D721Med (cell line): ENCODE measurements at places on chromosomes 6 and 20.

DNA sequence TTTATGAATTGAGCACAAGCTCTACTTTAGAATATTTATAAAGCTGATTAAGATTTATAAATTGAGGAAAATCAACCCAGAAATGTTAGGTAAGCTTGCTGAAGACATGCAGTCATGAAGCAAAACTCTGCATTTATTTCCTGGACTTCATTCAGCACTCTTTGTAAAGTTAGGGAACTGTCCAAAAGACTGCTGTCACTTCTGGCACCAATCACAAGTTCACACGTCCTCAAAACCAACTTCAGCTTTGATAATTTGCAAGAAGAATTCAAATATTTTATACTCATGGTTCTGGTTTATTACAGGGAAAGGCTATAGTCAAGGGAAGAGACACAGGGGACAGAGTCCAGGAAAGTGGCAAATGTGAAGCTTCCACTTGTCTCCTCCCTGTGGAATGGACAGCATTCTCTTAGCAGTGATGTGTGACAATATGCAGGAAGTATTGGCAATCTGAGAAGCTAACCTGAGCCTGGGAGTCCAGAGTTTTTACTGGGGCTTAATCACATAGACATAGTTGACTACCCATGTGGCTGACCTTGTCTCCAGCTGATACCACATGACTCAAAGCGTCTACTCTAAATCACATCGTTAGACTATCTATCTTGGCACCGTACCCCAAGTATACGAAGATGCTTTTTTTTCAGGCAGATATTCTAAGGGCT, 85.4 kb downstream of the PPP1R14C start:
- DNase-seq, result no peak

GRCh38 chr6:106158816-106159215, 72.7 kb downstream of the PRDM1 start:
- no peak for DNase-seq

DNA sequence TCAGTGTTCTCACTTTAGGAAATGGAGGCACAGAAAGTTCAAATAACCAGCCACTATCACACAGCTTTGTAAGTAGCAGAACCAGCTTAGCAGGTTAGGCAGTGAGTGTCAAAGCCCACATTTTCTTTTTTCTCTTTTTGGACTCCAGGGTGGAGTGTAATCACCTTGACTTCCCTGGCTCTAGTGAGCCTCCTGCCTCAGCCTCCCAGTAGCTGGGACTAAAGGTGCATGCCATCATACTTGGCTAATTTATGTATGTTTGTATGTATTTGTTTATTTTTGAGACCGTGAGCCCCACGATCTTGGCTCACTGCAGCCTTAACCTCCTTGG, 7.8 kb upstream of the NCOA3 start:
- no peak for DNase-seq

- no peak for DNase-seq
These were observed 47.3 kb downstream of the ATP9A start for GRCh38 chr20:51720854-51721253.

DNA sequence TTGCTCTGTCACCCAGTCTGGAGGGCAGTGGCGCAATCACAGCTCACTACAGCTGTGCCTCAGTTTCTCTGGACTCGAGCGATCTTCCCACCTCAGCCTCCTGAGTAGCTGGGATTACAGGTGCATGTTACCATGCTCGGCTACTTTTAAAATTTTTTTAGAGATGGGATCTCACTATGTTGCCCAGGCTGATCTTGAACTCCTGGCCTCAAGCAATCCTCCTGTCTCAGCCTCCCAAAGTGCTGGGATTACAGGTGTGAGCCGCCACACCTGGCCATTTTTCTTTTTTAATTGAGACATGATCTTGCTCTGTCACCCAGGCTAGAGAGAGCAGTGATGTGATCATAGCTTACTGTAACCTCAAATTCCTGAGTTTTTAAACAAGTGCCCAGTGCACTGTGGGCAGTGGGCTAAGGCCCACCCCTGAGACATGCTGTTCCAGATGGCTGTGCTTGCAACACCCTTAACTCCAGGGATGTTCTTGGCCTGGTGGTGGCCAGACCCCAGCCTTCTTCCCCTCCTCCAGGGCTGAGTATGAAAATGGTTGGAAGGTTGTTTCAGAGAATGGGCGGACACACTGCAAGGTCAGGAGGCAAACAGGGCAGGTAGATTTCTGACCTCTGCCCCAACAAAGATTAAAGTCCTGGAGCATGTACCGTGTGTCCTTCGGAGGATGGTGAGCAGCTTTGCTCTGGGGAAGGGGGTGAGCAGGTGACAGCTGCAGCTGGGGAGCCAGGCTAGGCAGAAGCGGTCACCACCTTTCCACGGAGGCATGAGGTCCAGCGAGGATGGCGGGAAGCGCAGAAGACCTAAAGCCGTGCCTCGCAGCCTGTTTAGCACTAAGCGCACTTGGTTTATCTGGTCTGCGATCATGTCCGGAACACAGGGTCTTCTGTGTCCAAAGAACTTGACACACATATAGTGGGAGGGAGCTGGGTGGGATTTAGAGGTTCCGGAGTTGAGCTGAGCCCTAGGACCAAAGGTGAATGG, 1.4 kb upstream of the FAM83C start:
- no peak for DNase-seq

DNA sequence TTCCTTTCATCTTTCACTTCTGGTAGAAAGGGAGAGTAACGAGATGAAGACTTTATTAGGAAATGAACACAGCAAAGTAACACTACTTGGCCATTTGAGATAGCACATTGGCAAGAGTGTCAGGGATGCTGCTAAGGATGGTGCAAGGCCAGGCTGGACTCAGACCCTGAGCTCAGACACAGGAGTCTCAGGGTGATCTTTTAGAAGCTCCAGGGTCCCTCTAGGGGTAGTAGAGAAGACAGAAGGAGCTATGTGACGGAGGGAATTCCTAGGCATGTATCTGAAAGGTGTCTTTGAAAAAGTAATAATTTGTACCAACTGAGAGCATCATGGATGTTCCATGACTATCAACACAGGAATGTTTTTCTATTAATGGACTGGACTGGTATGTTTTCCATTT, 436.5 kb downstream of the DHX35 start:
- DNase-seq, result no peak

GRCh38 chr6:27770724-27771123, 141.5 kb downstream of the OR2B2 start:
- DNase-seq, result no peak

- no peak for DNase-seq
These were observed 641 bp downstream of the TCF15 start for GRCh38 chr20:609371-609964.

DNA sequence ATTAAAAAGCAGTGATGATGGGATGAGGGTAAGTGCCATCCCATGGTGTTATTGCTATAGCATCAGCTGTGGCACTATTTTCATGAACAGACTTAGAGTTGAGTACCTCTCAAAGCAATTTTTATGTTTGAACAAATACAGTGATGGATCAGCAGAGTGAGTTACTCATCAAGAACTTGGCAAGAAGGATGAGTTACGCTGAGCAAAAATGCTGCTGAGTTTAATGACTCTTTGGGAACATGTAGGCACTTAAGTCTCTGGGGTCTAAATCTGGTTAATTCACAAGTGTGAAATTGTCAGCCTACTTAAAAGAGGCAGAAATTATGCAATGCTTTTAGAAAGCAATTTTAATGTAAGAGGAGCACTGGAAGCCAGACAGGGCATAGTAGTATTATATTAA, 78.5 kb upstream of the AHI1 start:
- DNase-seq, result no peak

DNA sequence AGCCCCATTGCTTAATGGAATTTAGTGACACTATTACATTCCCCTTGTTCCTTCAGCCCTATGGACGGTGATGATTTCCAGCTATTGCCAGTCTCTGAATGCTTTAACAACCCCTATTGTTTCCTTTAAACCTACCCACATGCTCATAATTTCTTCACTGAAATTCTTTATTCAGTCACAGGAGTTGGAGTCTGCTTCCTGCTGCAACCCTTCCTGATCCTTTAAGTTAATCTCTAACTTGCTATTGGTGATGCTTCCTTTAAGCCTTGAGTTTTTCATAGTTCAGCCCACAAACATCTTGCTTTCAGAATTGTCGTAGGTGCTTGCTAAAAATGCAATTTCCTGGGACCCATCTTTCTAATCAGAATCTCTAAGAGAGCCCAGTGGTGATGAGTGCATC, 66.3 kb upstream of the TNFAIP3 start:
- no peak for DNase-seq

GRCh38 chr20:50920997-50921396, 10.2 kb downstream of the ADNP start:
- DNase-seq, result no peak

- no peak for DNase-seq
These were observed 36.6 kb upstream of the NFATC2 start for GRCh38 chr20:51579137-51579536.

DNA sequence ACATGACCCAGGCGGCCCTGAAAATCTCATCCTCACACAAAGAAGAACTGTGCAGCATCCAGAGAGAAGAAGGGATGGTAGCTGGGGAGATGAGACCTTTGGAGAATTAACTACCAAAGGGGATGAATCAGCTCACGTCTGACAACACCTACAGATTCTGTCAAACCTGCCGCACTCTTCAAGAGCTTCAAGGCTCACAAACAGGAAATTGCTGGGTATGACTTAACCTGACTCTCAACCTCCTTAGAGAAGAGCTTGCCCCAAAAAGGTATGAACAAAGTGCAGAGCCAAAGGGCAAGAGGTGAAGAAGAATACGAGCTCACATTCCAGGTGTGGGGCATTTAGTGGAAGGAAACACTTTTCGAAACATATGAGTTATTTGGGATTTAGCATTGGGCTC, 139.8 kb downstream of the BACH2 start:
- DNase-seq, result no peak

- no peak for DNase-seq
These were observed 61.5 kb downstream of the LYRM4 start for GRCh38 chr6:5199283-5199682.

DNA sequence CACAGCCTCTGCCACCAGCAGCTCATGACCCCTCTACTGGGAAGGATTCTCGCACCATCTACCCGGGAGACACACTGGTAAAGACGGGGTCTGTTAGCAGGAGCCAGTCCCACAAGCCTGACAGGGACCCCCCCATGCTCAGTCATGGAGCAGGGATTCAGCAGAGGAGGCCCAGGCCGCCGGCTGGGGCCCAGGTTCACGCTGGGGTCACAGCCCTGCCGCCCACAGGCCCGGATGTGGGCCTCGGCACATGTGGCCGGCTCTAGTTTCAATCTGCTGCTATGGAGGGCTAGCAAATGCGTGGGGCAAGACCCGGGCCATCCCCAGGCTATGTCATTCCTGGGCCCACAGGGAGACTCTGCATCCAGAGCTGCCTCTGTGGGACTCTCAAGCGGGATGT, 25.1 kb downstream of the PXDC1 start:
- no peak for DNase-seq

- DNase-seq, result no peak
These were observed 55.6 kb downstream of the ADTRP start for GRCh38 chr6:11722805-11723631.

DNA sequence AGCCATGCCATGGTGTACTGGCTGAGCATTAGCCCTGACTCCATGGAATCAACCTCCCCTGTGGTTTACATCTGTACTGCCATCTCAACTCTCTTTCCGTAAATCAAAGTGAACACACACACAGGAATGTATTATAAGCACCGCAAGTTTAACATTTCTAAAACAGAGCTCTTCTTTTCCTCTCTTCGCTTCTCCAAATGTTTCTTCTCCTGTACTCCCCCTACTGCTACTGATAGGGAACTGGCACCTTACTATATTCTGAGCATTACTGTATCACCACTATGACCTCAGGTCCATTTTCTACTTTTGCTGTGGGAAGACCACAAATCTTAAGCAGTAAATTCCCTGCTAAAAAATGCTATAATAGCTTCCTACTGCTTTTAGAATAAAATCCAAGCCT, 101.2 kb downstream of the NUS1 start:
- DNase-seq, result no peak

- DNase-seq, result peak; percentile 85
These were observed 2.1 kb downstream of the SALL4 start for GRCh38 chr20:51800060-51800871.

- no peak for DNase-seq
These were observed at the start of gene SAMD10 for GRCh38 chr20:63979557-63980316. Gene SAMD10, minus strand, starts transcription at chr20:63979642. Its CDS starts 175 bp downstream, at chr20:63979467.

- no peak for DNase-seq
These were observed 151.2 kb downstream of the PDE10A start for GRCh38 chr6:165511807-165512206.

DNA sequence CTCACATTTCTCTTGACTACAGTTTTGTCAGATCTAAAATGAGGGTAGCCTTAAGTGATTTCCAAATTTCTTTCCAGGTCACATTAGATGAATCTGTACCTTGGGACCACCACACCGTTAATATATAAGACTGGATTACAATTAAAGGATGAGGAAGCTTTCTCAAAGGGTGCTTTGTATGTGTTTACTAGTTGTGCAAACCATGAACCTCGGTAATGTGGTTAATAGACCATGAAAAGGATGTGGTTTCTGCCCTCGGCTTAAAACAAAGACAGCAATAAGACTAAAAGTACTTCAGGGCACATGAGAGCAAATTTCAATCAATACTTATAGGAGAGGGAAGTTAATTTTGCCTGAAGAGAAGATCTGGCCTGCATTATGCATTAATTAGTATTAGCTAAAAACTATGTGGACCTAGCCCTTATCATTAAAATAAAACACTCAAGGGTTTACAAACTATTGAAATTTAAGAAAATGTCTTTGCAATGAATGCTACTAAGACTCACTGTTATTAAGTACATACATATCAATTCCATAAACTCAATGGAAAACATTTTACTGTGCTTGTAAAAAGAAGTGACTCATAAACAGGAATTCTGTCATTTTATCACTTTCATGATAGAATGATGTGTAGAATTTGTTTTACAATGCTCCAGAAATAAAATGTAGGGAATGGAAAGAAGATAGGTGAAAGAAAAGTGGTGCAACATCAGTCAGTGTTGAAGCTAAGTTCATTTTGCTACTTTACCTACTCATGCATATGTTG, 936 bp upstream of the TMX4 start:
- DNase-seq, result no peak
